ENCODE measurements at places on chromosomes 5 and 9.

- no peak for DNase-seq
These were observed 44.3 kb downstream of the TENT4A start for GRCh38 chr5:6757414-6757969.

DNA sequence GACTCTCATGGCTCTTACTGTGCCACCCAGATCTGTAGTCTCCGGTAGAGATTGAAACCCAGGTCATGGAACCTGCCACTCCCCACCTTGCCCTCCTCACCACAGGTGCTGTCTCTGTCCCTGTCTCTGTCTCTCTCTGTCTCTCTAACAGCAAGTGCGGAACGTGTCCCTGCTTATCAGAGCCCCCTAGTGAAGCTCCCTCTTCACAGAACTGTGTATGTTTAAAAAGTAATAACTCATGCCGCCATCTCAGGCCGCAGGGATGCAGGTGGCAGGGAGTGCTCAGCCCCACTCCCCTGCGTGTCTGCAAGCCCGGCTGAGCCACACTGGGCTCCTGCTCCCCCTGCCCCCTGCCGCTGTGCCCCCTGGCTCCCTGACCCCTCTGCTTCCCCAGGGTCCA is 43.8 kb downstream of the UNC5A start:
- DNase-seq, result no peak

- no peak for DNase-seq
These were observed 18.8 kb downstream of the BICD2 start for GRCh38 chr9:92745881-92746280.

DNA sequence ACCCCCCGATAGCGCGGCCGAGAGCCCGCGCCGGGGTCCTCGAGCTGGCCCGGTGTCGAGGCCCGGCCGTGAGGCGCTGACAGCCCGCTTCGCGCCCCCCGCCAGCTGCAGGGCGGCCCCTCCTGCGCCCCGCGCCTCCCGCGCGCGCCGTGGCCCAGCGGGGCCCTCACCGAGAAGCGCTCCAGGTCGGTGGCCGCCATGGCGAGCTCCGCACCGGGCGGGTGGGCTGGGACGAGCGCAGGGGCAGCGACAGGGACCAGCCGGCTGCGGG is 166 bp downstream of the SEPTIN8 start:
- peak; percentile 5 for DNase-seq

DNA sequence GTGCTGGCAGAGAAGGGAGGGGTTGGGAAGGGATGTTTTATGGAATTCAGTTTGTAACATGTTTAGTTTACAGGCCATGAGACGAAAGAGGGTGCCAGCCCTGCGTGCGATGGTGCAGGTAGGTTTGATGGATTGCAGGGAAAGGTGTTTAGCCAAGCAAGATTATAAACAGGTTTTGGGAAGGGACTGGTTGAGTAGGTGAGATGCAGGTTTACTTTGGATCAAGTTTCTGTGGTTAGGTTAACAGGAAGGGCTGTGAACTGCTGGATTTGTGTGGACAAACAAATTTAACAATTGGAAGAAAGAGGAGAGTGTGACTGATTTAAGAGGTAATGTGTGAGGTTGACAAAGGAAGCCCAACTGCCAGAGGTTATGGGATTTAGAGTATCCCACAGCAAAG is 32.6 kb upstream of the GPX3 start:
- no peak for DNase-seq

DNA sequence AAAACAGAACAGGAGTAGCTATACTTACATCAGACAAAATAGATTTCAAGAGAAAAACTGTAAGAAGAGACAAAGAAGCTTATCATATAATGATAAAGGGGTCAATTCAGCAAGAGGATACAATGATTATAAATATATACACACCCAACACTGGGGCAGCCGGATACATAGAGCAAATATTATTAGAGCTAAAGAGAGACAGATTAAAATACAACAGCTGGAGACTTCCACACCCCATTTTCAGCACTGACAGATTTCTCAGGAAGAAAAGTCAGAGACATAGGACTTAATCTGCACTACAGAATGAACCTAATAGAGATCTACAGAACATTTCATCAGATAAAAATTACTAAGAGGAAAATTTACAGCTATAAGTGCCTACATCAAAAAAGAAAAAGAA is 35.7 kb downstream of the OXCT1 start:
- no peak for DNase-seq

DNA sequence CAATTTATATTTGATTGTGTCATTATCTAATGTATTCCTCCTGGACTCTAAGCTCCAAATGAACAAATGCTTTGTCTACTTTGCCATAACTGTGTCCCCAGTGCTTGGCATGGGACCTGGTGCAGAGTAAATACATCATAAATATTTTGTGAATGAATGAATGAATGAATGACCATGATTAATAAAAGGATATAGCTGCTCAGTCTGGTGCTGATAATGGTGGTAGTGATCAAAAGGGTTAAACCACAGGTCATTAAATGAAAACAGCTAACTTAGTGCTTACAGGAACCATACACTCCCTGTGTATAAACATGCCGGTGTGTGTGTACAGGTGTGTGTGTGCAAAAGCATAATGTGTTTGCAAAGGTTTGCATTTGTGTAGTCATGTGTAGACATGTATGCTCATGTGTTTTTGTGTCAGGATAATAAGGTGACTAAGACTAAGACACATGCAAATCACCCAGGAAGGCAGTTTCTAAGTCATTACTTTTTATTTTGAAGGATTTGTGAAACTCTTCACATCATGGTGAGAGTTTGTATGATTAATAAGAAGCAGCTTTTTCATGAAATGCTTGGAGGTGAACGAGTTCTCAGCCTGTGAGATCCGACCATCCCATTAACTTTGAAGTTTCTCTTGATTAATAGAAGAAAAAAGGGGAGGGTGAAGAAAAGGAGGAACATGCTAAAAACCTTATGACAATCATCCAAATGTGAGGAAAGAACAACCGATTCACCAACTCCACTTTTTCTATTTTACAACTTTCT is 24.6 kb downstream of the SPARC start:
- DNase-seq, result no peak

- no peak for DNase-seq
These were observed 656.2 kb upstream of the PTPRD start for GRCh38 chr9:11269036-11269435.

GRCh38 chr9:83166372-83166771 is 103.4 kb upstream of the RASEF start:
- DNase-seq, result no peak

GRCh38 chr5:148147415-148147814 is 20.9 kb upstream of the SPINK14 start:
- DNase-seq, result no peak

- no peak for DNase-seq
These were observed 105.3 kb upstream of the LRRTM2 start for GRCh38 chr5:138980441-138980840.

DNA sequence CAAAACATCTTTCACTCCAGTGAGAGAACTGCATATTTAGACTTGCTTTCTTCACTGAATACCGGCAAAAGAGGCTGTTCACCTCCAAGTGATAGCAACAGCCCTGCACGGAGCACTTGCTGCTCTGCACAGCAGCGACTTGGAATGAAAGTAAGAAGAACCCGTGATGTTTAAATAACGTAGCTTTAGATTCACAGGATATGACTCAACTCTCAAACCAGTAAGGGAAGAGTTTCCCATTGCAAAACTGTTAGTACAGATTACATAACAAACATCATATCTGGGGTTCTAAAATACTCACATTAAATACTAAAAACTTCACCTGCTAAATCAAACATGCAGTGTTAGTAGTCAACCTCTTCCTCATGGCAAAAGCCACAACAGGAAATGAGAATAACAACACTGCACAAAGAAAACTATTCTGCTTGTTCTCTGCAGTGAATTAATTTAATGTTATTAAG is 203.4 kb downstream of the MCTP1 start:
- no peak for DNase-seq

DNA sequence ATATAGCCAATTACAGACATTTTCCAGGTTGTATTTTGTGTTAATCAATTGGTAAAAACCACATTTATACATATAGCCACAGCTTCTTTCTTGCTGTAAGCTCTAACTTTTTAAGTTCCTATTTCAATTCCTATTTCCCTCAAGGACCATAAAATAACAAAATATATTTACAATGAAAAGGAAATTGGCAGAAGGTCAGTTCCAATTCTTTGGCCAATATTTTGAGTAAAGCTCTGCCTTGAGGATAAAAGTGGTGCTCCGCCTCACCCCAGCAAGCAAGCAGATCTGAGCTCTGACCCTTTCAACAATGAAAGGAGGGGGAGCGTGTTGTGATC is 203.4 kb upstream of the RASEF start:
- no peak for DNase-seq

DNA sequence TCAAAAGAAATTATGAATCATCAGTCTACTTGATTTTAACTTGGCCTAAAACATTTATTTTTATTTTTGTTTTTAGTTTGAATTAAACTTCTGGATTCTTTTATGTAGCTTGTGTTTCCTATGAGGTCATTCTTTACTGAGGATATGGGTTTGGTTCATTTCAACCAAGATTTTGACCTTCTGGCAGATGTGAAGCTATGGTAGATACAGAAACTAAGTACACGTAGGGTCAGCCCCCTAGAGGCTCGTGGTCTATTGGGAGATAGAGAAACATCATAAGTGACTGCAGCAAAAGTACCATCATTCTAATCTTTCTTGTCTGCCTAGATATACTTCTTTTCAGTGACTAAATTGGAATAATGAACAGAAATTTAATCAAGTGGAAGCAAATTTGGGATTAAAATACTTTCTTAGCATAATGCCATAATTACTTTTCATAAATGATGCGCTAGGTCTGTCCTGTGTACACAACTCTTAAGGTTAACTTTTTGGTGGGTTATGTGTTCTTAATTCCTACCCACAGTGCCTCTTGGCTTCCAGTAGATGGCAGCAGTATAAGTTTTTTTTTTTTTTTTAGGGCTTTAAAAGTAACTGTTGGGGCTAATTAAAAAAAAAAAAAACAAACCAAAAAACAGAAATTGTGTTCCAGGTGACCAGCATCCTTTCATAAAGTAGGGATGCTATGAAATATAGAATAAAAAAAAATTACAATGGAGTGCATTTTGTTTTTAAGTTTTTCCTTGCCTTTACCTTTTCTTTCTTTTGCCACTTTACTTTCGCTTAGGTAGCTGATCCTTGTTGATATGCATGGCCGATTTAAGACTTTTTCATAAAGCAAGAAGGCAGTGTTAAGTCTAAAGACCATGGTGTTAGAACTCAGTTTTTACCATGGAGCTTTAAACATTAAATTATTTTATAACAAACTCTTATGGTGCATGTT is 49.9 kb downstream of the LRRTM2 start:
- DNase-seq, result no peak

DNA sequence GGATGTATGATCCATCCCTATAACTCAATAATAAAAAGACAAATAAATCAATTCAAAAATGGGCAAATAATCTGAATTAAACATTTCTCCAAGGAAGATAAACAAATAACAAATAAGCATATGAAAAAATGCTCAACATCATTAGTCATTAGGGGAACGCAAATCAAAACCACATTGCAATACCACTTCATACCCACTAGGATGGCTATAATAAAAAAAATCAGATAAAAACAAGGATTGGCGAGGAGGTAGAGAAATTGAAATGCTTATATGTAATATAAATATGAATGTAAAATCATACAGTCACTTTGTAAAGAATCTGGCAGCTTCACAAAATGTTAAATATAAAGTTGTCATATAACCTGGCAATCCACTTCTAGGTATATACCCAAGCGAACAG is 52.3 kb upstream of the TBCA start:
- DNase-seq, result no peak

GRCh38 chr9:136119061-136119882 is 597 bp upstream of the TMEM250 start:
- no peak for DNase-seq

- DNase-seq, result no peak
These were observed 78.6 kb downstream of the NTRK2 start for GRCh38 chr9:84748112-84748511.

DNA sequence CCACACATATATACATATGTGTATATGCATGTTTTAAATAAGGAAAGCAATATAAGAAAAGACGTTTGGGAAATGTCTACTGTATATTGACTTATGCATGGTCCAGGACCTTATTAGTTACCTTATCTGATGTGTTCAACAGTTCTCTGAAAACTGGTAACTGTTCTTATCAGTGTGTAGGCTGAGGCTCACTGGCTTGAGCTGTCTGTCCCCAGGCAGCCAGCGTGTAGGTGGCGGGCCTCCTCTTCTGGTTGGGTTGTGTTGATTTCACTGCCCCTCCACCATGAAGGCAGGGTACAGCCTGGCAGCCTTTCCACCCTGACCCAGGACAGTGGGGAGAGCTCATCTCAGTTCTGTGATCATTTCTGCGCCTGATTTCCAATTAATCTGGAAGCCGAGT is 38.7 kb upstream of the SEMA4D start:
- no peak for DNase-seq

DNA sequence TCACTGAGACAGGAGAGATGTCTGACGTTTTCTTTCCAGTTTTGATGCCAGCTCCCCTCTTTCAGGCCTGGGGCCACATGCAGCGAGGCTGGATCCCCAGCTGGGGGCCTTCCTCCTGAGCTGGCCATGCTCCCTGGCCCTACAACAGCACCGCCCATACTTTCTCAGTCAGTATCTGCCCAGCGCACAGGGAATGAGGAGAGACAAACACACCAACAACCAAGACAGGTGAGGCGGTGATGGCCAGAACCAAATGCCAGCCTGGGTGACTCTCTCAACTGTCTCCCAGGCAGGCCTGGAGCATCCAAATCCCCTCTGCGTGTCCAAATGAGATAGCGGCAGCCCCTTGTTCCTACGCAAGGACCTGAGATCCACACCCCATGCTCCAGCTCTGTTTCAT is 109.6 kb downstream of the ROR2 start:
- DNase-seq, result no peak

GRCh38 chr9:125511789-125512660 is 195.0 kb downstream of the MAPKAP1 start:
- no peak for DNase-seq

DNA sequence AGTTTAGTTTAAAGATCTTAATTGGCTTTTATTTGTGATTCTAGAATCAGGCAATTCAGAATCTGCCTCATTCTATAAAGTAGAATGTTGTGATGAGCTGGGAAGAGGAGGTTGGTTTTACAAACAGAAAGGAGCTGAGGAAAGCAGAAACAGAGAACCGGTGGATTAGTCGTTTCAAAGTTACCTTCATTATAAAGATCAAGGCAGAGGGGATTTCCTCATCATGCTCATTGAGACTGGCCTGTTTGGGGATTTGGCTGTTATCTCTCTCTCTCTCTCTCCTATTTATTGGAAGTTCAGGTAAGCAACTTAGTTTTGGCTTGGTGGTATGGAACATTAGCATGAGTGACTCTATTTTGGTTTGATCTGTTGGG is 134.0 kb downstream of the GCNT1 start:
- DNase-seq, result no peak

GRCh38 chr5:134526483-134527155 is 1.1 kb downstream of the JADE2 start:
- peak; percentile 33 for DNase-seq

Measured in stimulated activated CD4-positive, alpha-beta T cell treated with anti-CD3 and anti-CD28 coated beads, TNF-alpha, amount 100 ng/mL, for 4 hours (primary cell).